ENCODE measurements at places on chromosomes 11 and 22. TPM values are rescaled to one million over a fixed set of nuclear protein-coding genes. Genes with fewer than 3 reads are reported as not detected.

- H3K36me3 ChIP-seq: no peaks in the 10 kb centered on the region
- H3K27me3 ChIP-seq: no peaks in the 10 kb centered on the region
- no peaks in the 10 kb centered on the region for H3K4me1 ChIP-seq
- H3K4me3 ChIP-seq: no peak overlapping the region
- DNase-seq: no peak
- H3K27ac ChIP-seq: no peak overlapping the region
Observed at GRCh38 chr11:31757260-31757835, 53.8 kb downstream of the PAX6 start.

- peaks cover 97% of the 10 kb centered on the region for H3K27me3 ChIP-seq
- no peak for DNase-seq
- H3K4me3 ChIP-seq: no peak overlapping the region
- no peaks in the 10 kb centered on the region for H3K36me3 ChIP-seq
- no peak overlapping the region for H3K27ac ChIP-seq
- H3K4me1 ChIP-seq: peaks cover 10% of the 10 kb centered on the region
Observed at GRCh38 chr22:22352371-22352999, 107.9 kb downstream of the VPREB1 start.

UPK3A gene
- not detected for total RNA-seq

THAP7 gene
- 20.6 TPM for total RNA-seq

AIFM3 gene
- total RNA-seq: 1.1 TPM

All from MCF 10A (cell line).